ENCODE measurements at places on chromosomes 11 and 22.

DNA sequence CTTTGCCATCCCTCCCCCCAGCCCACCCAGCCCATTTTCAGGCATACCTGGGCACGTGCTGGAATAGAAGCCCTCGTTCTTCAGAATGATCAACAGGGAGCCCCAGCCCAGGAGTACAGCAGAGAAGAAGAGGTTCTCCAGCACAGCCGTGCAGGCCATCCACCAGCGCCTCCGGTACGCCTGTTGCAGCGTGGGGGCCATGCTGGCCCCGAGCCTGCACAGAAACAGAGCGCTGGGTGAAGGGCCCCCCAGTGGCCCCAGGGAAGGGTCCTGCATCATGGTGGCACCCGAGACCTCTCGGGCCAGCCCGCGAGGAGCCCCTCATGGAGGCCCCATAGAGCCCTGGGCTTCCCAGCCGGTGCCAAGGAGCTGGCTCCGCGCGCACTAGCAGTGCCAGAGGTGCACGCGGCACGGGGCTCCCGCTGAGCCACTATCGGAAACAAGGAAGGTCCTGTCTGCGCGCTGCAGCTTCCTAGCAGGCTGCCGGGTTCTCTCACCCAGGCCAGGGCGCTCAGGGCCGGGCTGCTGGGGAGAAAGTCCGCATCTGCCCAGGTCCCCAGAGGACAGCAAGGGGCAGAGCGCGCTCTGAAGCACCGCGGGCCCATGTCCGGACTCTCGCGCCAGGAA lies 1.5 kb downstream of the SLC43A1 start:
- no peak for DNase-seq

DNA sequence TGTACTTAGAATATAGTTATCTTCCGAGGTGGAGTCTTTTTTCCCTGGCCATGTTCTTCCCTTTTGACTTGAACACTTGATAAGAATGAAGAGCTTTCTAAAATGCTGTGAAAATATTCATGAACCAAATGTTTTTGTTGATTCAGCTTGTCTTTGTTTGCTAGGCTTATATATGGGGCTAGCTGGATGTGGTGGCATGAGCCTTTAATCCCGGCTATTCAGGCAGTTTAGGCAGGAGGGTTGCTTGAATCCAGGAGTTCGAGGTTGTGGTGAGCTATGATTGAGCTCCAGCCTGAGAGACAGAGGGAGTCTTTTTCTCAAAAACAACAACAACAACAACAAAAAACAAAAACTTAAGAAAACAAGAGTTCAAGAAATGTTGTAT lies 23.1 kb downstream of the CBL start:
- no peak for DNase-seq

DNA sequence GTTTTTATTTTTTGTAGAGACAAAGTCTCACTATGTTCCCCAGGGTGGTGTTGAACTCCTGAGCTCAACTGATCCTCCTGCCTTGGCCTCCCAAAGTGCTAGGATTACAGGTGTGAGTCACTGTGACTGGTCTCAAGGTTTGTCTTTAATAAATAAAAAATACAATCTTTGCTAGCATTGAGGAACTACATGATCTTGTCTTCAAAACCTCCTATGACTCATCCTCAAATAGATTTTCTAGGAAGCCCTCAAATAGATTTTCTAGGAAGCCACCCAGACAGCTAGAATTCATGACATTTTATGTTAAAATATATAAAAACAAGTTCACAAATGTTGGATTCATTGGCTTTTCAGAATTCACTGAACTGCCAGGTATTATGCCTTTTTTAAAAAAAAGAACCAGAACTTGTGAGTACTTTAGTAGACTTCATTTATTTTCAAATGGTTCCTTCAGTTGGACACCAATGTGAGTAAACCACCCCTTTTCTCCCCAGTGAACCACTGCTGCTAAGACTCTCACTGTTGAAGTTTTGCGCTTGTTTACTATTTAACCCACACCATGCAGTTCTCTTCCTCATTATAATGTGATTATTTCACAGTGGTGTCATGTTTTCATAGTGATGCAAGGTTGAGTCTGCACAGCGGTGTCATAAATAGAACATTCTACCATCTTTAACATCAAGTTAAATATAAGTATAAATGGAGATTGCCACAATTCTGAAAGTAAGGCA lies 303.9 kb downstream of the CASP12 start:
- no peak for DNase-seq

- DNase-seq = no peak
Measured at GRCh38 chr11:95884802-95885201, 39.1 kb downstream of the MTMR2 start.

All from stimulated activated CD8-positive, alpha-beta memory T cell treated with anti-CD3 and anti-CD28 coated beads, Interleukin-7, amount 100 ng/mL, for 1 hour (primary cell).